H7 (cell line): ENCODE measurements at places on chromosomes 1 and 21.

DNA sequence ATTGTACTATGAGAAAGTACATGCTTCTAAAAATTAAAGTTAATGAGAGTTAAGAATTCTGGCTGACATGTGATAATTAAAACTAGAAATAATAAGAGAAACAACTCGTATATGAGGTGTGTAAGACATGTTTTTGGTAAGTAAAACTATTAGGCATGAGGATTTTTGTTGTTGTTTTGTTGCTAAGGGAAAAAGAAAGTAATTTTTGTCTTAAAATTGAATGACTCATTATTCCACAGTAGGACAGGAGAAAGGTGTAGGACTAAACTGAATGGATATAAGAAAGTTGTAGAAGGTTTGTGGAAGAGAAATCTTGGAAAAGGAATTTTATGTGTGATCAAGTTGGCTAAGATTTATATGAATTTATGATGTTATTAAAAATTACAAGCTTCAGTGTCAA, 54.8 kb downstream of the TBX19 start:
- no peak for DNase-seq

GRCh38 chr1:3785456-3786157, 10.7 kb downstream of the LRRC47 start:
- DNase-seq = peak; percentile 92

DNA sequence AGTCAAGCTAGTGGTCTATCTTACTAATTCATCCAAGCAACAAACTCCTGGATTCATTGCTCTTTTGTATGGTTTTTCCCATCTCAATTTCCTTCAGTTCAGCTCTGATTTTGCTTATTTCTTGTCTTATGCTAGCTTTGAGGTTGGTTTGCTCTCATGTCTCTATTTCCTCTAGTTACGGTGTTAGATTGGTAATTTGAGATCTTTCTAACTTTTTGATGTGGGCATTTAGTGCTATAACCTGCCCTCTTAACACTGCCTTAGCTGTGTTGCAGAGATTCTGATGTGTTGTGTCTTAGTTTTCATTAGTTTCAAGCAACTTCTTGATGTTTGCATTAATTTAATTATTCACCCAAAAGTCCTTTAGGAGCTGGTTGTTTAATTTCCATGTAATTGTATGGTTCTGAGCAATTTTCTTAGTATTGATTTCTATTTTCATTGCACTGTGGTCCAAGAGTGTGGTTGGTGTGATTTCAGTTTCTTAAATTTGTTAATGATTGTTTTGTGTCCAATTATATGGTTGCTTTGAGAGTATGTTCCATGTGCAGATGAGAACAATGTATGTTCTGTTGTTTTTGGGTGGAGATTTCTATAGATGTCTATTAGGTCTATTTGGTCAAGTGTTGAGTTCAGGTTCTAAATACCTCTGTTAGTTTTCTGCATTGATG, 154.6 kb downstream of the PLPPR5 start:
- no peak for DNase-seq

DNA sequence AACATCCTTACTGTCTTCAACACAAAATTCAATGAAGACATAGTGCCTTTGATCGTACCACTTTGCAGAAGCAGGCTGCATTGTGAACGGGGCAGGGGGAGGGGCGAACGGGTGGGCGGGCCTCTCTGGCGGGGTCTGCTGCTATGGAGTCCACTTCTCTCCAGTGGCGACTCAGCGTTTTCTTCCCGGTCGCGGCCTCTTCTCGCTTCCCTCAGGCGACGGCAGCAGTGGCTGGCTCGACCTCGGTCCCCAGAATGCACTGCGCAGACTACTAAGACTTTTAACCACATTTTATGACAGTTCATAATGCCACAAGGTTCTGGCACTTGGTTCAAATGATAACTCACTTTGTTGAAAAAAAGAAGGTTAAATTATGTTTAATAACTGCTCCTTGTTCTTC, 21.2 kb downstream of the GBP2 start:
- DNase-seq = no peak

- no peak for DNase-seq
Observed at GRCh38 chr1:94544706-94545490, 3.3 kb upstream of the F3 start.

GRCh38 chr1:115240297-115240696, 97.8 kb downstream of the NGF start:
- no peak for DNase-seq
